ENCODE measurements at places on chromosomes 7 and 10.

DNA sequence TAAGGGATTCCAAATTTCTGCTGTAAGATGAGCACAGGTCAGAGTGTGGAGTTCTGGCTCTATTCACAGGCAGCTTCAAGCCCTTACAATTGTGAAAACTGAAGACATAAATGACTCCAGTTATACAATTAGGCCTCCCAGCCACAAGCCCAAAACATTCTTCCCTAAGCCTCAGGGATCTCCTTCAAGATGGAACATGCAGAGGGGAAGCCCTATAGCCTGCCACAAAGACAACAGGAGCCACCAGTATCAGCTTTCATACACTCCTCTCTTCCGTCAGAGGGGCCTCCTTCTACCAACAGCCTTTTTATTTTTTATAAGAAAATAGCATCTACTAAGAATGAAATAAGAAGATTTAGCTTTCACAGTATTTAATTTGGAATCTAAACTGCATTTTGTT, 46.5 kb downstream of the DLD start:
- DNase-seq: no peak

DNA sequence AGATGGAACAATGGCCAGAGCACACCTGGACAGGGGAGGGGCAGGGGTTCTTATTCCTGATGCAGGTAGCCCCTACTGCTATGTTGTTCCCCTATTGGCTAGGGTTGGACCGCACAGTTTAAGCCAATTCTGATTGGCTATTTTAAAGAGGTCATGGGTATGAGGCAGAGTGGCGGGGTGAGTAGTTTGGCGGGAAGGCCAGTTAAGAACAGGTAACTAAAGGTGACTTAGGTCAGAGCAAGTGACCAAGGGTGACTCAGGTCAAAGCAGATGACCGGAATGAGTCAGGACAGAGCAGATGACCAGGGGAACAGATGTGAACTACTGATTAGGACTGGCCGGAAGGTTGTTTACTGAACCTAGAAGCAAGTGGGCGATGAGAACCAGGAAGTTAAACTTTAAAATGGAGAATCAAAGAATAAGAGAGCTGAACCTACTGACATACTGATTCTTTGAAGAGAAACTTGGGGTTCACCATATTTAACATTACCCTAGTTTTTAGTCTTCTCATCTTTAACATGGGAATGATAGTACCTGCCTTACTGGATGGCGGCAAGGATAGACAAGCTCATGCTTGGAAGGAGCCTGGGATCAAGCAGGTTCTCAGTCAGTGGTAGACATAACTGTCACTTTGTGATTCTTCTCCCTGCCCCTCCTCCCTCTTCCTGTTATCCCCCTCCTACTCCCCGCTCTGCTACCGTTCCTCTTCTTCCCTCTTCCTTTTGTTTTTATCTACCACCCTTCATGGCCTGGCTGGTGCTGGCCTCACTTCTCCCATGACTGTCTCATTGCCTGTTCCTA, 55.0 kb downstream of the CCNY start:
- DNase-seq: no peak

- no peak for DNase-seq
Measured at GRCh38 chr7:84583331-84583730, 388.7 kb upstream of the SEMA3A start.

DNA sequence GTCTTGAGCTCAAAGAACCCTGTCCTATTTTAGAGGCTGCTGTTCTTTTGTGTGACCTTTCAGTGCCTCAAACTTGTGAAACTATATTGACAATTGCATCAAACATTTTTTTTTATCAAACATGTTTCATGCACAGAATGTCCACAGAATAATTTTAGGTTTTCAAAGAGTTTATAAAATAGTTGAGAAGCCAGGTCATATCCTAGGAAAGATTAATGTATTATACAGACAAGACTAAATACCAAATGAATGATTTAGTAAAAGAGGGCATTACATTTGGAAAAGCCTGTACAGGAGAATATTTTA, 67.0 kb downstream of the CDK6 start:
- no peak for DNase-seq

- no peak for DNase-seq
Measured at GRCh38 chr10:57638411-57638810, 629.3 kb downstream of the IPMK start.

DNA sequence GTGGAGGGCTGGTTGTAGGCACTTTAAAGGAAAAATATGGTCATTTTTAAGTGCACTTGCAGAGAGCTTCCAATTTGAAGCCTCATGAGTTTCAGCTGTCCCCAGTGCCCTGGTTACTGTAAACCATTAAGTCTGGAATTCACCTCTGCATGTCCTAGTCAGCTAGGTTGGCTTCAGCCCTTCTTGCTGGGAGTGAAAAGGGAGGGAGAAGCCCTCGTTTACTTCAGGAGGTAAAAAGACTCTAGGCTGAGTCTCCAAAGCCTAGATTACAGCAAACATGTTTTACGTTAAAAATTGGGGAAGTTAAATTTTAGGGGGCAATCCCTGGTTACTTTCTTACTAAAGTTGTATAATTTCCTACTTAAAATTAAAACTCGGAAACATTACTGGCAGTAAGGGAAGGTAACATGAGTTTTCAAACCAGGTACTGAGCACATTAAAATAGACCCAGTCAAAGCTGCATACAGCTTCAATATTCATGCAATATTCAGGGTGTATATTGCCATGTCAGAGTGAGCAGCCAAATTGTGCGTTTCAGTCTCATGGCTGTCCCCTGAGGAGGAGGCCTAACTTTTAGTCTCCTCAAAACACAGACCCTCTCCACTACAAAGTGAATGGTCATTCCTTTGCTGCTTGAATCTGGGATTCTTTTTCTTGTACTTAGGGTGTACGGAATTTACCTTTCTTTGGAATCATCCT, 156.7 kb downstream of the PRKG1 start:
- DNase-seq: no peak

GRCh38 chr10:48533951-48534720, 70.7 kb downstream of the ARHGAP22 start:
- no peak for DNase-seq

GRCh38 chr7:44377681-44378421, 52.5 kb upstream of the CAMK2B start:
- no peak for DNase-seq

DNA sequence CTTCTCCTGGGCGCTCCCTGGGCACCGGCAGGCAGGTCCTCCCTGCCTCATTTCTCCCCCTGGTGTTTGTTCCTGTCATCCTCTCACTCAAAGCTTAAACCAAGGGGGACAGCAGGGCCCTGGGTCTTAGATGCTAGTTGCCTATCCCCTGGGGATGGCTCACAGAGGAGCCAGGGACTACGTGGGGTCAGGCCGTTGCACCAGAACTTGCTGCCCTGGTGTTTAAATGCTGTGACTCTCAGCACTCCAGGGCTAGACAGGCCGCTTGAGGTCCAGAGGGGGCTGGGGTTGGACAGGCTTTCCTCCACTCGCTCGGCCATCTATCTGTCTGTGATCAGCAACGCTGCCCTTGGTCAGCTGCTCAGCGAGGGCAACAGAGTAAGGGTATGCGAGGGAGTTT, 340.3 kb downstream of the CXCL12 start:
- no peak for DNase-seq

DNA sequence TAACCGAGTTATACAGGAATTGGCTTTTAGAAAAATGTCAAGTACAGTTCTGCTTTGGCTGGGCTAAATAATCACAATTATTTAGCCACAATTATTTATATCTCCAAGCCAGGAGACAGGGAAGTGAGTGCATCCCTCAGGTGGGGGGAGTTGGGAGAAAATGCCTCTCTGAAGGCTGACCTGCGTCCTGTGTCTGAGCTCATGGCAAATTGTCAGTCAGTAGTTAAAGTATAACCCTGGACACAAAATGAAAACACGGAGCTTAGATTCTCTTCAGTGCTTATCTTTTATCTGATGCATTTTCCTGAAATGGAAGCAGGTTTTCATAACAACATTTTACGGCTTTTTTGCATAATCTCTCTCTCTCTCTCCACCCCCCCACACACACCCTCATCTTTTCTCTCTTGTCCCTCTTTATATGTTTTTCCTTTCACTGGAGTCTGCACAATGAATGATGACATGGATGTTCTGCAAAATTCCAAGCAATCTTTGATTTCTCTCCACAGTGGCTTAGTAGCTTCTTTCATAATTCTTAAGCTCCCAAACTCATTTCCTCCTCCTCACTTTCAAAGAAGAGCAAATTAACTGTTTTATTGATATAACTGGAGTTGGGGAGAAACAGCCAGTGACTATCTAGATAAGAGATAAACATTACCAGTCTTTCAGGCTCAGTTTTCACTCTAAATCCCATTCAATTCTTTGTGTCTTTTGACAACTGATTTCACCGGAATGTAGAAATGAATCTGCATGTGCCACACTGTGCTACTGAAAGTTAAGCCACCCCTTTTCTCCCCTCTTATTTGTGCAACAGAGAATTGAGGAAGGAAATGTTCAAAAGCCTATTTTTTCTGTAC, 521.4 kb upstream of the GHITM start:
- no peak for DNase-seq

DNA sequence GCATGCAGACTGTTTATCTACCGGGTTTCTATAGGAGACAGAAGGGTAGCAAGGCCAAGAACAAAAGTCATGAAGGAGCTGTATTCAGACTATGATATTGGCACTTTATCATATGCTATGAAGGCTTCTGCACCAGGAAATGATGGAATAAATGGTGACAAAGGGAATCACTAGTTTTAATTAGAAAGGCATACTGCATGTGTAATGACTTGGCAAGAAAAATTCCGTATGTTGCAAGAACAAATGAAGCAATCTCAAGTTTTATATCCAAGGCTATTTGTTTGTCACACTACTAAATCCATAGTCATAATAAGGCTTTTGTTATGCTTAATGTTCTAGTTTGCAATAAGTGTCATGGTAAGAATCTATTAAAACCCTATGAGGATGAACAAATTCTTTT, 230.9 kb downstream of the ZEB1 start:
- DNase-seq: no peak

DNA sequence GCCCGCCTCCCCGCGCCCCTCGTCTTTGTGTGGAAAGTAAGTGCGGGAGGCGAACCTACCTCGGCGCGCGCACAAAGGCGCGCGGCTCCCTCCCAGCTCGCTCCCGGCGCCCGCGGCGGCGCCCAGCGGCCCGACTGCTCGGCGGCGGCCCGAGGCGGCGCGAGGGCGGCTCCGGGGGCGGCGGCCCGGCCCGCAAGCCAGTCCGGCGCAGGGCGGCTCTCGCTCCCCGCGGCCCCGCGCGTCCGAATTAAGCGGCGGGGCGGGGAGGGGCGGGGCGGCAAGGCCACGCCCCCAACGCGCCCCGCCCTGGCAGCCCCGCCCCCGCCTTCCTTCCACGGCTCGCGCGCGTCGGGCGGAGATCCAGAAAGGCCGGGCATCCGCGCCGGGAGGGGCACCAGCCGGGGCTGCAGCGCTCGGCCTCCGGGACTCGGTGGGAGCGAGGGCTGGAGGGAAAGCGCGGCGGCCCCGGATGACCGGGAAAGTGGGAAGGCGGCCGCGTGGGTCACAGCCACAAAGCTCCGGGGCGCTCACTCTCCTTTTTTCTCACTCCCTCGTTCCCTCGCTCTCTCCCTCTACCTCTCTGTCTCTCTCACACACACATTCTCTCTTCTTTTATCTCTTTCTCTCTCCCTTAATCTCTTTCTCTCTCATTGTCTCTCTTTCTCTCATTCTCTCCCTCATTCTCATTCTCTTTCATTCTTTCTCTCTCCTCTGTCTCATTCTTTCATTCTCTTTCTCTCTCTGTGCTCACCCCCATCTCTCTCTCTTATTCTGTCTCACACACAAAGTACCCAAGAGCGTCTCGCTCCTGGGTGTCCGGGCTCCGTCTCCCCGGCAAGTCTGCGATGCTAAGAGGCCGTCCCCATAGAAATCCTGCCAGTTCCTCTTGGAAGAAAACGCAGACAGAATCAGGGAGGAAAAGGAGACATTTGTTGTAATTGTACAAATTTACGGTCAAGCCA, 170.2 kb downstream of the FAM107B start:
- peak; percentile 93 for DNase-seq

DNA sequence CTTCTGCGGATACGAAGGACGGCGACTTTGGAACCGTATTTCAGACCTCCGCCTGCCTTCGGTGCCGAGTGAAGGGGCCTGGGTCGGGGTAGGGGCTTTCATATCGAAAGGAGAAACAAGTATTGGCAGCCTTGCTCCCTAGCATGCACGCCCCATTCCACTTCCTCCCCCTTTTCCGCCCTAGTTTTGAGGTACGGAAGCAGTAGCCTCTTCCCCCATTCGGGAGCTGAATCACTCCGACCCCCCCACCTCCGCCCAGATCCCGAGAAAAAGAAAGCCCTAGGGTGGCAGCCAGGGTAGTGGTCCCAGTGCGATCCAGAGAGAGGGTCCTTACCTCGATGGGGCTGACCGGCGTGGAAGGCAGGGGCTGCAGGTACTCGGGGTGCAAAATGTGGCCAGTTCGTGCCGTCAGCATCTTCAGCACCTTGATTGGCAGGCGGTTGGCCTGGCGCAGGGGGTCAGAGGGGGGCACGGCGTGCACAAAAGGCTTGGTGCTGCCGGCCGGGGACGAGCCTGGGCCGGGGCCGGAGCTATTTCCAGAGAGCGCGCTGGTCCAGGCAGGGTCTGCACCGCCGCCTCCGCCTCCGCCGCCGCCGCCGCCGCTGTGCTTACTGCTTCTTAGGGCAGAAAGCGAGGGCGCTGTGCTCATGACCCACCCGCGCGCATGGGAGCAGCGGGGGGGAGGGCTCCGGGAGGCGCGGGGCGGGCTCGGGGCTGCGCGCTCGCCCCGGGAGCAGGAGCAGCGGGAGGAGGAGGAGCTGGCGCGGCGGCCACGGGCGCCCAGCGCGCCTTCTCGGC, 594 bp downstream of the ZNF503 start:
- DNase-seq: no peak

GRCh38 chr10:16752099-16752498, 65.1 kb downstream of the RSU1 start:
- DNase-seq: no peak

DNA sequence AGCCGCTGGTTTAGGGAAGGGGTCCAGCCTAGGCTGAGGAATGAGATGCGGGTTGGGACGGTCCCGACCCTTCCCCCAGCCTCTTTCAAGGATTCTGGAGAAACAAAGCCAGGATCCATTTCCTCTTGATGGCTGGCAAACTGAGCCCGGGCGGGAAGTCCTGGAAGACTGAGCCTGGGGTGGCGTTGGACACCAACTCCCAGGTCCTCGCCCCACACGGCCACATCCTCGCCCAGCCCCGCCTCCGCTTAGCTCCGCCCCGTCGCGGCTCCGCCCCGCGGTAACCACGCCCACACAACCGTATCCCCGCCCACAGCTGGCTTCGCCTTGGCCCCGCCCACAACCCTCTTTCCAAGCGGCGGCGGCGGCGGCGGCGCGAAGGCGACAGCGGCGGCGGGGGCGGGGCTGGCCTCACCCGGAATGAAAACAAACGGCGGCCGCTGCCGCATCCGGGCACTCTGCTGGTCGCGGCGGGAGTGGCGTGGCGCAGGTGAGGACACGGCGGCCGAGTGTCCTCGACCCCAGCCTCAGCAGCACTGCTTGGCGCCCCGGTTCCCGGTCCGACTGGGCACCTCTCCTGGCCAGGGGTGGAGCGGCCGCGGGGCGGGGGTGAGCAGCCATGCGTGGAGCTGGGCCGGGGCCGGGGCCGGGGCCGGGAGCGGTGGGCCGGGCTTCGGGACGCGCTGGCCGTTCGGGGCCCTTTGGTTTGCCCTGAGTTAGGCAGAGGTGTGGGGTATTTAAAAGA, at the start of gene NUB1:
Gene NUB1, plus strand, starts transcription at position 456 of the 745 bp plus-strand sequence. CDS start 3,538 bp downstream, outside the sequence.
- DNase-seq: peak; percentile 96
